ENCODE measurements at places on chromosomes 2 and 18.

- no peak for DNase-seq
Observed at GRCh38 chr2:23669413-23670244, 257.3 kb downstream of the ATAD2B start.

DNA sequence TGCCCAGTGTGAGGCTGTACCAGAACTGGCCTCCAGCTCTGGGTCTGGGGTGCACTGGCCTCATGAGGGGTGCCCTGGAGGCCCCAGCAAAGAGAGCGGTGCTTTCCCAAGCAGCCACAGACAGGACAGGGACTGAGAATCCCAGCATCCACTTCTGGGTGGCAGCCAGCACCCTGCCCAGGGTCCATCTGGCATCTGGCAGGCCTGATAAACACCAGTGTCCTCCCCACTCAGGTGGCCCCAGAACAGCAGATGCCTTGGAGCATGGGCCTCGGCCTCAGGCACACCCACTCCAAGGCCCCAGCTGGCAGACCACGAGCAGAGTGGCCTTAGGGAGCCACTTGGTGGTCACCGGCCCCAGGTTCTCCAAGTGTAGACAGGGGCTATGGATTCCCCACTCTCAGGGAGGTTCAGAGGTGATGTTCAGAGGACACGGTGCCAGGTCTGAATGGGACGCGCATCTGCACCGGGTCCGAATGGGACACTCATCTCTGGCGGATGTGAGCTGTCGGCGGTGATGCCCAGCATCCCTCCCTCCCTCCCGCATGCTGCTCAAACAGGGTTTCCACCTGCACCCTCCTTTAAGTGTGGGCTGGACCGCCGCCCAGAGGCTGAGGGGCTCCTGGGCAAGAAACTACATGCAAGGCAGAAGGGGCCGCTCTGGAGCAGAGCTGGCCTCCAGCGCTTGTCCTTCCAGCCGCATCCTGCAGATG, 82.2 kb upstream of the GPC1 start:
- no peak for DNase-seq

DNA sequence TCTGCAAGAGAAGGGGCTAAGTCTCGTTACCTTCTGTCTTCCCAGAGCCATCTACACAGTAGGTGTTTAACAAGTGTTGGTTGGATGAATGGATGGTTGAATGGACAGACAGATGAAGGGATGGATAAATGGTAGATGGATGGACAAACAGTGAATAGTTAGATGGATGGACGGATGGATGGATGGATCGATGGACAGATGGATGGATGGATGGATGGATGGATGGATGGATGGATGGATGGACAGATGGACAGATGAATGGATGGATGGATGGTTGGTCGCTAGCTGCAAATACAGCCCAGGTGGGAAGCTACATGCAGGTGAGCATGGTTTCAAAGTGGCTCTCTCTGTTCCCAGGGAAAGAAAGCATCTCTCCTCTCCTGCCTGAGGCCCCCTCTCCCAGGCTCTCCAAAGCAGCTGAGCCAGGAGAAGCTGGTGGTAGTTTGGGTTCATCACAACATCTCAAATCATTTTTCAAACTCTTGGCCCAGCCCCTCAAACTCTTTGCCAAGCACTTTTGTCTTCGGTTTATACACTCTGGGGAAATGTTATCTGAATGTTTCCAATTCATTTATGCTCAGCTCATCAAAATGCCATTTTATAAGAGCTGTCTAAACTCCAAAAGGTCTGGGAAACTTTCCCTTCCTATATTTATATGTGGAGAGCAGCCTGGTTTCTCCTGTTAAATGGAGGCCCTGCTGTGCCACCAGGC, 192.7 kb downstream of the ANAPC1 start:
- no peak for DNase-seq

DNA sequence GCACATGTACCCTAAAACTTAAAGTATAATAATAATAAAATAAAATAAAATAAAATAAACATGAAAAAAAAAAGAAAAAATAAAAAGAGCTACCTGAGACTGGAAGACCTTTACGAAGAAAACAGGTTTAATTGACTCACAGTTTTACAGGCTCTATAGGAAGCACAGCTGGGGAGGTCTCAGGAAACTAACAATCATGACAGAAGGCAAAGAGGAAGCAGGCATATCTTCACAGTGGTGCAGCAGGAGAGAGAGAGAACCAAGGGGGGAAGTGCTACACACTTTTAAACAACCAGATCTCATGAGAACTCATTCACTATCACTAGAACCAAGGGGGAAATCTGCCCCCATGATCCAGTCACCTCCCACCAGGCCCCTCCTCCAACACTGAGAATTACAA, 379.3 kb upstream of the VWC2L start:
- DNase-seq: no peak

GRCh38 chr2:58484629-58485028, 243.5 kb upstream of the FANCL start:
- no peak for DNase-seq

- DNase-seq: no peak
Observed at GRCh38 chr2:45769854-45770576, 118.5 kb downstream of the PRKCE start.

DNA sequence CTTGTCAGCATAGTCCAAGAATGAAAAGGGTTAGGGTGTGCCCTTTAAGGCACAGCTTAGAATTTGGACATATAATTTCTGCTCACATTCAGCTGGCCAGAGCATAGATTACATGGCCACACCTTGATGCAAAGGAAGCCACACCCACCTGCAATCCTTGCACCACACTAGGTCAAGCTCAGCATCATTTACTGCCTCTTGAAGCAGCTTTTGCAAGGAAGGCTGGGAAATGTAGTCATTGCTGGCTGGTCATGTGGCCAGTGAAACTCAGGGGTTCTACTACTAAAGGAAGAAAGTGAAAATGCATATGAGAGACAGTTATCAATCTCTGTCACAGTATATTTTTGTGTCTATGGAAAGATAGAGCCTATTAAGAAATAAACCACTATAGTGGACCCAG, 159.3 kb downstream of the GFPT1 start:
- no peak for DNase-seq

- DNase-seq: no peak
Observed at GRCh38 chr2:200064879-200065278, 109.5 kb downstream of the MAIP1 start.

DNA sequence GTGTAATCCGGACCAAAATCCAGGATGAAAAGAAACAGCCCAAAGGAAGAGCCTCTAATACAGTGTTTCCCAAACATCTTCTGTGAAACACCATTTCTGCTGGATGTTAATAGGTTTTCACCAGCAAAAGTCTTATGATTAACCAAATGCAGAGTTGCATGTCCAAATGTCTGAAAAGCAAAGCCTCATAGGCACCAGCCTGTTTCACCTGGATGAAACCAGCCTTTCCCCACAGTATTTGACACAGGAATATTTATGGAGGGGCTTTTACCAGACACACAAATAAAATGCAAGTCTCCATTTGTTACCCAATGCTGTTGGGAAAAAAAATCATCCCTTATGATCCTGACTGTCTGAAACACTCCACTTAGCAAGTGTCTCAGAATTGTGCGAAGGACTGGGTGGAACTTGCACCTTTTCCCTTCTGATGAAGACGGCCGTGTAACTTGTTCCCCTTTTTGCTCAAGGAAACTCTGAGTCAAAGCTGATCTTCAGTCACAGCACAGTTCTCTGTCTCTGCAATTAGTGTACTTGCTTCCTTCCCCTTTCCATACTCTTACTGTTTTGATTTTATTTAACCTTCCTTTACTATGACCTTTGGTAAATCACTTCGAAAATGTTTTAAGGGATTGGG, 70.3 kb upstream of the IL1R2 start:
- no peak for DNase-seq

All from SHP77 (cell line).